NCI-H1436 (cell line): ENCODE measurements at places on chromosomes 2 and 18.

DNA sequence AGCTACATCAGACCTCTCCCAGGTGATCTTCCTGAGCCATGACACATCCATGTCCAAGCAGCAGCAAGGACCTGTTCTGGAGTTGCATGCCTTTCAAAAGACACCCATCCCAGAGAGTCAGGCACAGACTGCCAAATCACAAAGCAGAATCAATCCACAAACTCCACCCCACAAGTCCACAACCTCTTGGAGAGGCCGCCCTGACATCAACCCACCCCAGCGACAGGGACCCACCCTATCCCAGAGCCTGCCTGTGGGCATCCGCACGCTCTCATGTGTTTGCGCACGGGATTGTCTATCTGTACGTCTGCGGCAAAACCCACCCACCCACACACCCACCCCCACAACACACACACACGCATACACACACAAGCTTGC lies 11.9 kb downstream of the SMAD7 start:
- no peak for DNase-seq

DNA sequence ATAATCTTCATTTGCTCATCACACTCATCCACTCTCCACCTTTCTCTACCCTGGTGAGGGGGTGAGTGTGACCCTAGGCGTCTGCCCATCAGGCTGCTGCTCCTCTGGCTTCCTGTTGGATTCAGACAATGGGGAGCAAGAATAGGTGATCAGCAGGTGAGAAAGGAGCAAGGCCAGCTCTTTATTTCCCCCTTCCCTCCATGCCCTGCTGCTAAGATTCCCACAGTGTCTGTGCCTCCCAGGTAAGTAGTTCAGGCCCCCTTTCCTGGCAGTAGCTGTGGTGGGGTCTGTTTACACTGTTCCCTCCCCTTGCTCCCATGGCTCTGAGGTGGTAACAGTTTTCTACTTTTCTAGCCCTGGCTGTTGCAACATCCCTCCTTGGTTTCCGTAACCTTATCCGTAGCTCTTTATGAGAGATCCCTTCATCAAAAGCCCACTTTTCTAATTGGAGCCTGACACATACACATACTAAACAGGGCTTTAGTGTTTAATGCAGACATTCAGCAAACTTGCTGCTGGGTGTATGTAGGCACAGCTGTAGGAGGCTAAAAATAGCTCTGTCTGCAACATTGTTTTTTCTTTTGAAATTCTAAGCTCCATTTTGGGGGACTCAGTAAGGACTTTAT lies 27.5 kb downstream of the MAP2 start:
- DNase-seq = no peak

DNA sequence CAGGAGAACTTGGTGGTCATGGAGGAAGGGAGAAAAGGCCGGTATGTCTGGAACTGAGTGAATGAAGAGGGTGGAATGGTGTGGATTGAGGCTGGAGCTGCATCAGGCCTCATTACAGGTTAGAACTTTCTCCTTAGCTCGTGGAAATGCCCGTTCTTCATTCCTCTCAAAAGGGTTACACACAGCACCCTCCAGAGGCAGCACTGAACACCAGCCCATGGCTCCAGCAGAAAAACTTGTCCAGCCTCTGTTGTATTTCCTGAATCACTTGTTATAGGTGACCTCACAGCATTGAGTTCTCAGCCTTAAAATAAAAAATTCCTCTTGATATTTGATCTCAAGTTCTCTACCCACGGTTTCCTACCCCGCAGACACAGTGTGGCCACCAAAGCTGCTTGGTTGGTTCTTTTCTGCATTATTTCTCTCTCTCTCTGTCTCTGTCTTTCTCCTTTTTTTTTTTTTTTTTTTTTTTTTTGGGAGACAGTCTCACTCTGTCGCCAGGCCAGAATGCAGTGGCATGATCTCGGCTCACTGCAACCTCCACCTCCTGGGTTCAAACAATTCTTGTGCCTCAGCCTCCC lies 89.6 kb downstream of the ITGB1BP1 start:
- DNase-seq = peak; percentile 23

GRCh38 chr2:203869223-203870042 lies 1.9 kb downstream of the CTLA4 start:
- DNase-seq = no peak

- DNase-seq = no peak
Observed at GRCh38 chr2:28047681-28048080, 157.2 kb downstream of the BABAM2 start.

- no peak for DNase-seq
Observed at GRCh38 chr2:145068509-145068908, 548.6 kb upstream of the ZEB2 start.

DNA sequence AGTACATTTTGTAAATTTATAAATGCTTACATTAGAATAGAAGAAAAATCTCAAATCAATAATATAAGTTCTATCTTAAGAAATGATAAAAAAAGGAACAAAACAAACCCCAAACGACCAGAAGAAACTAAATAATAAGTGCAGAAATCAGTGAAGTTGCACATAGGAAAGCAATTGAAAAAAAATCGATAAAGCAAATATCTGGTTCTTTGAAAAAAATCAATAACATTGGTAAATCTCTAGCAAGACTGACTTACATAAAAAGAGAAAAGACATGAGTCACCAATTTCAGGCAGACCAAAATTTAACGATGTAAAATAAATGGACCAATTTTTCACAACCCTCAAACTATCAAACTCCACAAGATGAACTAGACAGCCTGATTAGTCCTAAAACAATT lies 249.9 kb upstream of the HDAC4 start:
- no peak for DNase-seq

DNA sequence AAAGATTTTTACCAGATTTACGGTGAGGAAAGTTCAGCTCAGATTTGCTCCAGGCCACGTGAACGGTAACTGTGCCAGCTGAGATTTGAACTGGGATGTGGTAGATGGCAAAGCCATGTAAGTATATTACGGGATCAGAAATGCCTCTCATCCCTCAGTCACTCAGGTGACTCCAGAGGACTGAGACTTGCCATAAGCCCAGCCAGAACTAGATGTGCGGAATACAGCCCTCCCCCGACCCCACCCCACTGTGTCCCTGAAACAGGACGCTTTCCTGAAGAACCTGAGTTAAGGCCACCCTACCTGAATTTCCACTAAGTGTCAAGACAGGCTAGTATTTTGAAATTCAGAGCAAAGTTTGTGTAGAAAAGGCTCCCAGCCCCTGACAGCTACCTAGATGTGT lies 1.3 kb upstream of the FHL2 start:
- DNase-seq = no peak

DNA sequence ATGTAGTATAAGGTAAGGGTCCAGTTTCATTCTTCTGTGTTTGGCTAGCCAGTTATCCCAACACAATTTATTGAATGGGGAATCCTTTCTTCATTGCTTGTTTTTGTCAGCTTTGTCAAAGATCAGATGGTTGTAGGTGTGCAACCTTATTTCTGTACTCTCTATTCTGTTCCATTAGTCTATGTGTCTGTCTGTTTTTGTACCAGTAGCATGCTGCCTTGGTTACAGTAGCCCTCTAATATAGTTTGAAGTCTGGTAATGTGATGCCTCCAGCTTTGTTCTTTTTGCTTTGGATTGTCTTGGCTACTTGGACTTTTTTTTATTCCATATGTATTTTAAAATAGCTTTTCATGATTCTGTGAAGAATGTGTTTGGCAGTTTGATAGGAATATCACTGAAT lies 222.1 kb downstream of the XIRP2 start:
- DNase-seq = no peak

DNA sequence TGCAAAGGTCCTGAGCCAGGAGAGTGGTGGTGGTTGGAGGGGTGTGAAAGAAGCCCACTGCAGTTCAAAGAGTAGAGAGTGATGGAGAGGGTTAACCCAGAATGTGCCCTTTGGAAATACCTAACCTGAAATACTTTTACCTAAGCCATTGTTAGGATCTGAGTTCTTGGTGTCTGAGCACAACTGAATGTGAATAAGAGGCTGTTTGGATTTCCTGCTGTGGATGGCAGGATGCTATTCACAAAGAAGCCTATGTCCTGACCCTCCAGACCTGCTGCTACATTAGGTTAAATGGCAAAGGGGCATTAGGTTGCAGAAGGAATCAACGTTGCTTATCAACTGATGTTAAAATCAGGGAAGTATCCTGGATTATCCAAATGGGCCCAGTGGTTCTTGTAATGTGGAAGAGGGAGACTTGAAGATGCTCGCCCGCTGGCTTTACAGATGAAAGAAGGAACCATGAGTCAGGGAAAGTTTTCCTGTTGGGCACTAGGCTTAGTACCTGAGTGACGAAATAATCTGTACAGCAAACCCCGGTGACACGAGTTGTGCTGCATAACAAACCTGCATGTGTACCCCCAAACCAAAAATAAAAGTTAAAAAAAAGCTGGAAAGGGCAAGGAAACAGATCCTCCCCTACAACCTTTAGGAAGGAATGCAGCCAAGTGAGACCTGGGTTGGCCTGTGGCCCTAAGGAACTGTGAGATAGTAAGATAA lies 27.2 kb downstream of the ITGA6 start:
- no peak for DNase-seq

DNA sequence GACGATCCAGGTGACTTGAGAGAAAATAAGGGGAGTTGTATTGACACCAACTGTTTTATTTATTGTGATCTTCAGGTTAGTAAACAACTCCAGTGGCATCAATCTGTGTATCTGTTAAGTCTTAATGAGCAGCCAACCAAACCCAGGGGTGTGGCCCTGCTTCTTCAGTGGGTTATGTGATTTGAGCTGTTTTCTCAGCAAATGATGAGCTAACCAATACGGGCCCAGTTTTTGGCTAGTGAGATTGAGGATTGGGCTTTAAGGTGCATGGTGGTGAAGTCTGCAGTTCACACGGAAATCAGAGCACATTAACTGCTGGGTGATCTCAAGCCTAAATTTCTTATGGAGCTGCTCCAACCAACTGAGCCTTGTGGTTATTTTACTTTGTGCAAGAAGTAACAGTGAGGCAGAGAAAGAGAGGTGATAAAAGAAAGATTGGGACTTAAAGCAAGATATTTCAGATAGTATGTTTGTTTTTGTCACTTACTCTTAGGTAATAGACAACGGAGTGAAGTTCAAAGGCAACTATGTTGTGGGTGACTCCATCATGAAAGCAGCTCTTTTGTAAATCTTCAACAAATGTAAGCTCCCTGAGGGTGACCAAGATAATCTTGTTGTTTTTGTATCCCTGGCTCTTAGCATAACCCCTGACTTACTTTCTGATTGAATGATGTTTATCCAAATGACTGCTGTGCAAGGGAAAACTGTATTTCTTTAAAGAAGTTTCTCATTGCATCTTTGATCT lies 2.4 kb downstream of the MTCL1 start:
- DNase-seq = no peak
